ENCODE measurements at places on chromosomes 1 and 21.

DNA sequence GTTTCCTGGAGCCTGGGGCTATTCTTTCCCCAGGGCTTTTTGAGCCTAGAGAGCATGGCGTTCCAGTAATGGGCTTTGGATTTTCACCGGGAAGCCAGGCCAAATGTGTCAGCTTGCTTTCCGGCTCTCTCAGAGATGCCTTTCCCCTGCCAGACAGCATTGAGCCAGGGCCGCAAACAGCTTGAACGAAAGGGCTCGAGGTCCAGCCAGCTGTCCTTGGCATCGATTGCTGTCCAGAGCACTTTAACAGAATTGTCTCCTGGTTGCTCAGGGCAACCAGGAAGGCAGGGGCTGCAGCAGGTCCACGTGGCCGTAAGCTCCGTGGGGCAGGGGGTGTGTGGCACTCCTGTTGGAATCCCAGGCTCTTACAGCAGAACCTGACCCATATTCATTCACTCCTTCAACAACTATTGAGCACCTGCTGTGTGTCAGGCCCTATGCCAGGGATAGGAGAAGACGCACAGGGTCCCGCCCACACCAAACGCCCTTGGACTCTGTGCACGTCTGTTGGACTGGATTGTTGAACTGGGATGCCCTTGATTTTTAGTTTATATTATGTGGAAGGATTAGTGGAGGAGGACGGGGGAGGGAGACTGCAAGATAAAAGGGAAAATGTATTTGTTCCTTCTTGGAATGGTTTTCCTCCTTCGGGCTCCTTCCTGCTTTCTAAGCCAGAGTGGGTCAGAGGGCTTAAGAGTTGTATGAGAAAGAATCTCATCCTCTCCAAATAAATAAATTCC, 38.7 kb upstream of the EFHD2 start:
- no peak for DNase-seq

GRCh38 chr1:11187931-11188330, 1.2 kb upstream of the ANGPTL7 start:
- DNase-seq = no peak

GRCh38 chr1:107877745-107878144, 87.2 kb downstream of the VAV3 start:
- no peak for DNase-seq

DNA sequence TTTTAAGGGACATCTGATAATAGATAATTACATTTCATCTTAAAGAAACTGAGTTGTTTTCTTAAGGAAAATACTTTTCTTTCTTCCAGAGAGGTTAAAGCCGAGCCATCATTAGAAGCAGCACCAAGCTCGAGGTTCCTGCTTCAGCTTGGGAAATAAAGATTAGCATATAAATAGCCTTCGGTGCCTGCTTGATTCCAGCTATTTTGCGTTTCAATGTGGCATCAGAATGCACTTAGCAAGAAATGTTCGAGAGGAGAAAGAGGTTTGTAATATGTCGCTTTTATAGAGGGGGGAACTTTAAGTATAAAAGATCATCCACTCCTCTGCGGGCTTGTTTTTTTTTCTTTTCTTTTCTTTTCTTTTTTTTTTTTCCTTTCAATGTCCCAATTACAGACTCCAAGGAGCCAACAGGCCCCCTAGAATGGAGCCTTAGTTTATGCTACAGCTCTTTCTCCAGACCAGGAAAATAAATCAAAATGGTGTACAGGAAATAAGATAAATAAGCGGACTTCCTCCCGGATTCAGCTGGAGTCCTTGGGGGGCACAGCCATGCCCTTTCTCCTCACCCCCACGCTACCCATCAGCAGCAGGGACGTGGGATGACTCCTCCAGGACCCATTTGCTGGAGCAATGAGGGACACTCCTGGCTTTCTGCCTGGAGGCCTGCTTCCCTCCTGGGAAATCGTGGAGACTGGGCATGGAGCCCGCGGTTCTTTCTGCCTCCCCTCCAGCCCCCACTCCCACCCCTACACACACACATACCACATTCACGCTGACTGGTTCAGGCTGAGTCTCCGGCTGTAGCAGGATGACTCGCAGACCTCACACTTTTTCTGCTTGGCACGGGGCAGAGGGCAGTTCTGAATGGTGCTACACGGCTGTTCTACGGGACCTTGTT, 131.6 kb downstream of the RRAGC start:
- no peak for DNase-seq

DNA sequence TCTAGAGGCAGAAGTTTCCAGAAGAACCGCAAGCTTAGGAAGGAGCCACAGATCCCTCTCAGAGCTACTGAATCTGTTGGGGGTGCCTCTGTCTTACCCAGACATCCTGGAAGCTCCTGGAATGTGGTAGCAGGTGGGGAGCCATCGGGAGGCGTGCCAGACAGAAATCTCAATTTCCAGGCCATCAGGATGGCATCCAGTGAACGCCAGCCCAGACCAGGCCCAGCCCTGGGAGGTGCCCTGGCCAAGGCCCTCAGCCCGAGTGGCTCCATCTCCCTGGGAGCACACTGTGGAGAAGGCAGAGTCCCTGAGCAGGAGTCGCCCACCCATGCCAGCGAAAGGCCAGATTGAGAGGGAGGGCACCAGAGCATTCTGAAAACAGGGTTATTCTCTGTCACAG, 2.5 kb downstream of the ABCA4 start:
- DNase-seq = no peak

- no peak for DNase-seq
Observed at GRCh38 chr1:43447891-43448708, 5.6 kb downstream of the HYI start.

- DNase-seq = no peak
Observed at GRCh38 chr1:33930346-33931110, 66.6 kb downstream of the HMGB4 start.

All from CD4-positive, alpha-beta T cell treated with Interleukin-6 for 4 hours (primary cell).